ENCODE measurements at places on chromosomes 3 and 15.

GRCh38 chr3:60192297-60193114, 1058.7 kb downstream of the FHIT start:
- no peak for DNase-seq

GRCh38 chr15:99777144-99777543, 43.9 kb upstream of the LYSMD4 start:
- no peak for DNase-seq

DNA sequence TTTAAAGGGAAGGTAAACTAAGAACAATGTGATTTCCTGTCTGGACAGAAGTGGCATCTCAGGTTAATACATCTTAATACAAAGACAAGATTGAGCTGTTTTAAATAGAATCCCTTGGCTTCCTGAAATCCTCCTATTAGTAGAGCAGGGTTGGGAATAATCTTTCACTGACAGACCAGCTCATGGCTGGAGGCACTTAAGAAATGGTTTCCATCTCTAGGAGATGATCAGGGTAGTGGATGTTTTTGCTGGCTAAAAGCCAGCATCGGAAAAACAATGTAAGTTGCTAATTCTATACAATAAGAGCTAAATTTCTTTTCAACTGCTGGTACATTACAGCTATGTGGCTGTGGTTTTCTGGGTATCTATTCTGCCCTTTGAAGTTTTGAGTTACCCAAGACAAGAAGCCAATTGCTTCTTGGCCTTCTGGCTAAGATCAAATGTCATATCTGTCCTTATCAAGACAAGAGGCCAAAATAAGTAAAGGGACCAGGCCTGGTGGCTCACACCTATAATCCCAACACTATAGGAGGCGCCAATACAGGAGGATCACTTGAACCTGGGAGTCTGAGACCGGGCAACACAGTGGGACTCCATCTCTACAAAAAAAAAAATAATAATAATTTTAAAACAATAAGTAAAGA, 49.6 kb downstream of the SHQ1 start:
- DNase-seq, result no peak

DNA sequence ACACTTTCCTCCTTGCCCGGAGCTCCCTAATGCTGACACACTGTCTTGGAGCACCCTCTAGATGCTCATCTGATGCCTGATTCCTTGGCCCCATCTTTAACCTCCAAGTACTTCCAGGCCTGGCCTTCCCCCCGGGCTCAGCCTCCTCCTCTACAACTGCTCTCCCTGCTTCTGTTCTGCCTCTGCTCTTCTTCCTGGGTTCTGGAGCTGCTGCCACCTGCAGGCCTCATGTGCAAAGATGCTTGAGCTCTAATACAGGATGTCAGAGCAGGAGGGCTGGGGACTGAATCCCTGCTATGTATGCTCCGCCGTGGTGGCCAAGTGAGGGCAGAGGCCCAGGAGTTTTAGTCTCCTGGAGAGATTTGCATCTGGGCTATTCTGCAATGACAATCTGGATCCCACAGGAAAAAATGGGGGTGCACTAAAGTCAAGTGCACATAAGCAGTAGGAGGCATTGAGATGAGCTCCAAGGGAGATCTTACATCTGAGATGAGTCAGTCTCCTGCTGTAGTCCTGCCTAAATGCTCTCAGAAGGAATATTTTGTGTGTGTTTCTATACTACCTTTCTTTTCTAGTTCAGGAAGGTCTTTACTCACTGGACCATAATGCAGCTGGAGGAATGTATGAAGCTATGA, 296.3 kb downstream of the UACA start:
- DNase-seq, result no peak

Data from GM12891 (cell line).